ENCODE measurements at places on chromosomes 7 and 10.

- DNase-seq: peak; percentile 55
Measured at GRCh38 chr7:115728518-115728917, 302.0 kb downstream of the TFEC start.

DNA sequence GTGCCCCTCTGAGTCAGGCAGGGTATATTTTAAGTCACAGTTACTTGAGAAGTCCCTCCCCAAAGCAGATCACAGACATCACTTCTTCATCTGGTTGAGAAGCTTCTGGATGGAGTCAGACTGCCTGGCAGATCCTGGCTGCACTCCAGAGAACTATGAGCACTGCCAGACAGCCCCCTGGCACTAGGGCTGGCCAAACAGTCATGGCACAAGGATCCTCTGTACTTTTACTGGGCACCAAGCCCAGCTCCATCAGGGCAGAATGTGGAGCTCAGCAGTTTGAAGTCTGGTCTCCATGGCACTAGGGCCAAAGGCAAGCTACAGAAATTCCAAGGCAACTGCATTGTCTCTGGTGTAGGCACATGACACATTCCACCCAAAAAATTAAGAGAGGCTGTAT lies 162.1 kb downstream of the NRG3 start:
- DNase-seq: no peak

DNA sequence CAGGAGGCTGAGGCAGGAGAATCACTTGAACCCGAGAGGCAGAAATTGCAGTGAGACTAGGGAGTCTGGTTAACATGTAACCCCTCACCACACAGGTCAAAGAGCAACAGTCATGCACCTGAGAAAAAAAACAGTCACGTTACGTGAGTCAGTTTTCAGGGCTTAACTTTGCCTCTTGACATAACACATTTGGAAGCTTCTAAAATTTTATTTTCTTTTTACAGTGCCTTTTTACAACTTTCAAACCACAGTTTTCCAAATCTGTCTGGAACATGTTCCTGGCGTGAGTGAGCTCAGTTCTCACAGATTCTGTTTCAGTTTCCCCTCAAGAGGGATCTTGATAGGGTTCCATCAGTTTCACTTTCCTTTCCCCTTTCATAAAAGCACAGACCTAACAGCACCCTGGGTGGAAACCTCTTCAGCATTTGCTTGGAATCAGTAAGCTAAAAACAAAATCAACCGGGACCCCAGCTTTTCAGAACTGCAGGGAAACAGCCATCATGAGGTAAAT lies 4.4 kb downstream of the IFIT3 start:
- no peak for DNase-seq

DNA sequence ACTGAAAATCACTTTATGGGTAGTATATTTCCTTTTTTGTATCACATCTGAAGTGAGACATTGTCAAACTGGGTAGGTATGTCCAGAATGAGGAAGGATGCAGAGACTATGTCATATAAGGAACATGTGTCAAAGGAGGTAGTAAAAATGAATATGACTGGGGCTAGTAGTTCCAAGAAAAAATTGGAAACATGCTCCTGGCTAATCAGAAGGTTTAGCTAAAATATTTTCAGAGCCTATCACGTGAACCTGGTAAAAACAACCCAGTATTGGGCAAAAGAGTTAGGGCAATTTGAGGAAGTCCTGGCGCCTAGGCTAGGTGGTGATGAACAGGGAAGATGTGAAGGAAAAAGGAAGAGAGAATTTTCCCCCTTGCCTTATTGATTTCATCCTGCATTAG lies 26.4 kb downstream of the ENTPD1 start:
- DNase-seq: no peak

GRCh38 chr10:132812520-132812919 lies 26.6 kb upstream of the NKX6-2 start:
- no peak for DNase-seq

- DNase-seq: no peak
Measured at GRCh38 chr10:70197235-70197945, 27.1 kb upstream of the SAR1A start.

GRCh38 chr7:44893710-44894234 lies 8.4 kb upstream of the PURB start:
- DNase-seq: no peak

DNA sequence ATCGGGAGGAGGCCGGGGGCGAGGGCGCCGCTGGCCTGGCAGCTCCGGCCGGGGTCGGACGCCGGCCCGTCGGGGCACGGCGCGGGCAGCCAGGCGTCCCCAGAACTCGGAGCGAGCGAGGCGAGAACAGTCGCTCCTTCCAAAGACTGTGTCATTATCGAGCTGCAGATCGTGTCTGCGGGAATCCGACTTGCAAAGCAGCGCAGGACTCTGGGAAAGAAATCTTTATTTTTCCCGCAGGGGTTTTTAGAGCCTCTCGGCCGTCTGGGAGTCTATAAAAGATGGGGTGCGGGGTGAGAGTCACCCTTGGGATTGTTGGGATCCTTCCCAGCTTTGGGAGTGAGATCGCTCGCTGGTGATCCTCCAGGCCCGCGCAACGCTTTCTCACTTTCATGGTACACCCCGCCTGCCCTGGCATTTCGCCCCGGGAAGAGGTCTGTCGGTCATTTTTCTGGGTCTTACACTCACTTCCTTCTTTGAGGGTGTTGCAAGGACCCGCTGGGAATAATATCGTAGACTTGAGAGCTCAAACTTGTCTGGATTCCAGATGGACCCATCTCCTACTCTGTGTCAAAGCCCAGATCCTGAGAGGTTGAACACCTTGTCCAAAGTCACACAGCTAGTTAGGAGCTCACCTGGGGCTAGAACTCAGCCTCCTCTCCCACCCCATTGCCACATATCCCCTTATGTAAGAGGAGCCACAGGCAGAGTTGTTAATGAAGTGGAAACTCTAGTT lies 1.0 kb downstream of the UBTD1 start:
- DNase-seq: no peak

- no peak for DNase-seq
Measured at GRCh38 chr10:59320355-59320754, 42.0 kb downstream of the FAM13C start.

GRCh38 chr7:134584290-134584689 lies 35.4 kb downstream of the AKR1B15 start:
- DNase-seq: no peak

- peak; percentile 9 for DNase-seq
Measured at GRCh38 chr7:144391823-144392255, 11.7 kb downstream of the NOBOX start.

GRCh38 chr10:132939957-132940790 lies 2.2 kb downstream of the CFAP46 start:
- DNase-seq: no peak

DNA sequence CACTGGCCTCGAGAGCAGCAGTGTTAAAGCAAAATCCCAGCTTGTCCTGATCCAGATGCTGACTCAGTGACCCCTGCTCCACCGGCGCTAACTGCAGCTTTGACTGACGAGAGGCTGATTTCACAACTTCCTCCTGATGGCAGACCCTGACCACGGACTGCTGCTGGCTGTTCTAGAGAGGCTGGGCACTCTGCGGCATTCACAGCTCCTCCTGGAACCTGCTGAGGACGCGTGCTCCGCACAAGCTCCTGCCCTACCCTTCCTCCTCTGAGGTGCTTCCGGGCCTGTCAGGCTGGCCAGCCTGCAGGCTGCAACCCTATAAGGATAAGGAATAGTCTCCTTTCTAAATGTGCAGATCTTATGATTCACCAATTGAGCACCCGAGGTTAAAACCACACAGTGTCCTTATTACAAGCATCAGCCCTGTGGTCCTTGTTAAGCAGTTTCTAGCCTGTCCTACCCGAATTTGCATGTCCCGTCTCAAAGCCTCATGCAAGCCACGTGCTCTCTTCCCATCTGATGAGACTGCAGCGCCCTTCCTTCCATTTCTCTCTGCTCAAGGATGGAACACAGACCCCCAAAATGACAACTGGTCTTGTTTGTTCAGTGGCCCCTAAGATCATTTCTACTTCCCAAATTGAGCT lies 35.5 kb upstream of the NCAPG2 start:
- DNase-seq: no peak

DNA sequence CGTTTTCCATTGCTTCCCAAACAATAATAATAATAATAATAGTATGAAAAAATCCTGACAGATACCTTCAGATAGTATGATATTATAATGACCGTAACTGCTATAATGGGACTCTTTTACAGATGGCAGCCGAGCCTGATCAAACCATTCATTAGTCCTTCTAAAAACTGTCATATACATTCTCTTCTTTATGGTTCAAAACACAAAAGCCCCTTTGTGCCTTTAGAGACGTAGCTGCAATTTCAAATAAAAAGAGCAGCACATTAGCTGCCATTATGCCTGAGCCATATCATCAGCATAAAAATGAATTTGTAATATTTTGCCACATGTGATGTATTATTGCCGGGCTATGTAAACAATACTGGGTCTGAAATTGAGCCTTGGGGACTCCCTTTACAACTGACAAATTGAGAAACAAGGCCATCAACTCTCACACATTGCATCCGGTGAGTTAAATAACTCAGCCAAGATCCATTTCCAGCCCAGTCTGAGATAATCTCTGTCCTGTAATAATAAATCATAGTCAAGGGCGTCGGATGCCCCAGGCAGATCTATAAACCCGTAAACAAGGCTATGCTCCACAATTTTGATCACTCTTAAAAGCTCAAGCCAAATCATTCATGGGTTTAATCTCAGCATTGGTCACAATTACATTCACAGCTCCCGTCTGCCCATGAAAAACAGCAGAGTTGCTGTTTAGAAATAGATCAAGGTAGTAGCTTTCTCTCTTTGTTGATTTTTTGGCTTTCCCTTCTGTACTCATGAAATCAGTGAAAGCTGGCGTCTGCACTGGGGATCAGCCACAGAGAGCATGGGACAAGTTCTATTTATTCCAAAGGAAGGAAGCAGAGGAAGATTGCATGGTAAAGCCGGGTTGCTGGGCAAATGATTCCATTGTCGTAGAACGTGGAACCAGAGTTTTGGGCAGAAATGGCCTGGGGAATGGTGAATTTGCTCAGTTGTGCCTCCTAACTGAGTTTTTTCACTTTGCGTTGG lies 150.1 kb upstream of the BMPER start:
- DNase-seq: no peak

DNA sequence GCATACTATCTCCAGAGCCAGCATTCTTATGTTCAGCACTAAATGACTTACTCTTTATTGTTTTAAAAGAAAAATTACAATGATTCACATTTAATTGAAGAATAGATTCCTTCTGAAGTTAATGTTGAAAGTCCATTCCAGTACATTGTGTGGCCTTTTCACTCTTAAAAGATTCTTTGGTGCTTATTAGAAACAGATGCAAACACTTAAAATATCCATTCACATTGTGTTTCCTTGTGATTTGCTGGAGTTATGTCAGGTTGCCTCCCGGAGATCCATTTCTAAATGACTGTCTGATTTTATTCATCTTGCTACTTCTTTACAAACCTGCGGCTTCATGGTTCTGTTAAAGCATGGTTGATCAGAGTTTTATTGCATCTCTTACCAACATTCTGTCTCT lies 152.8 kb downstream of the FOXP2 start:
- DNase-seq: no peak

DNA sequence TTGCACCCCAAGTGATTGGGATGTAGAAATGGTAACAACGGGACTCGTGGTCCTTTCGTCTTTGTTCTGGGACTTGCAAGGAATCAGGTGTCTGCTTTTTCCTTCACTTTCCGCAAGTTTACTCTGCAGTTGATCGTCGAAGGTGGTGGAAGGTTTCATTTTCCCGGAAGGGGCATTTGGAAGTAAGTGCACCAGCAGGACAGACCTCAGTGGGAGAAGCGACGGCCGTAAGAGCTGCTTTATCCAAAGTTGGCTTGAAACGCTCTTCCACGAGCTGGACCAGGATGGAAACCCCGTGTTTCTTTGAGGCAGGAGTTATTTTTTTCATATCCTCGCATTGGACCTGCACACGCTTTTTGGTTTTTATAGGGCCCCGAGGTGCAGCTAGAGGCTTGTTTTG lies 1.2 kb downstream of the BRI3 start:
- DNase-seq: no peak

GRCh38 chr10:34474009-34474376 lies 341.1 kb downstream of the PARD3 start:
- DNase-seq: no peak

- no peak for DNase-seq
Measured at GRCh38 chr10:57262892-57263291, 901.8 kb upstream of the ZWINT start.

- peak; percentile 7 for DNase-seq
Measured at GRCh38 chr10:29517352-29517923, 117.3 kb downstream of the SVIL start.

DNA sequence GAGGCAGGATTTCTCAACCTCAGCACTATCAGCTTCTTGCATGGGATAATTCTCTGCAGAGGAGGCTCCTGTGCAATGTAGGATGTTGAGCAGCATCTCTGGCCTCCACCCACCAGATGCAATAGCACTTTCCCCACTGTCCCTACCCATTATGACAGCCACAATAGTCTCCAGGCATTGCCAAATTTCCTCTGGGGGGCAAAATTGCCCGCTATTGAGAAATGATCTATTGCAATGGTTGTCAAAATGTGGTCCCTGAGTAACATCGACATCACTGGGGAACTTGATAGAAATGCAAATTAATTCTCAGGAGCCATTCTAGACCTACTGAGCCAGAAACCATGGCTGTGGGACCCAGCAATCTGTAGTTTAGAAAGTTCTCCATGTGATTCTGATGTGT lies 7.0 kb downstream of the KCNK18 start:
- DNase-seq: no peak

DNA sequence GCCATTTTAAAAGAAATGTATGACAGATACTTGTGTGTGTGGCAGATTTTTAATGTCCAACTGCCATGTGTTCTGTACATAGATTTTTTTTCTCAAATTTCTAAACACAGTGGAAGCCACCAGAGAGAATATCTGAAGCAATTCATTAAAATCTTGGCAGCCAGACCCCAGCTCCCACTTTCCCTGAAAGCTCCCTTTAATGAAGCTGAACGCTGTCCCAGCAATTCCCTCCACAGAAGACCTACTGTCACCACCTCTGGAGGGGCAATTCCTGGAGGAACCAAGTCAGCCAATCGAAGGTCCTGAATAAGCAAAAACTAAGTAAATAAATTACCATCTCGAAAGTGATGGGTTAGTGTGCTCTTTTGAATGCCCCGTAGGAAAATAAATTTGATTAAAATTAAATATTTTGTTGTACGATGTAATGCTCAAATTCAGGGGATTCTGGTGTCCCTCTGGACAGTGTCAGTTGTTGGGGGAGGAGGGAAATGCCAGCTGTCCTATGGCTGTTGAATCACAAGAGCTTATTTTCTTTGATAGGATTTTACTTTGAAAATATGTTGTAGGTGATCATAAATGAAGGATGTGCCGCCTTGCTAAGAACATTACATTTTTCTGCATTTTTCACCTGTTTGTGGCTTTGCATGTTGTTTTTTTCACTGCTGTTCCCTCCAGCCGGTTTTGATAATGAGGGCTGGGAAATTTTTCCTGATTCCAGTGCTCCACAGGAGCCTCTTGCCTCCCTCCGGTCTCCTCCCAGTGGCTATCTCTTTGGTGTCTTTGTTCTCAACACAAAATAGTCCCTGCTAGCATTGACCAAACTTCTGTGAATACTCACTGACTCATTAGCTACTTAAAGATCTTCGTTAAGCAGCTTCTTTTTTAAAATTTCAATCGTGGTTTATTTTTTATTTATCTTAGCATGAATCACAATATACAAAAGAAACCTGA lies 9.2 kb upstream of the GSAP start:
- DNase-seq: no peak

Measured in COR-L47 (cell line).